Amniotic stem cell (primary cell): ENCODE measurements at places on chromosomes 12 and 14.

DNA sequence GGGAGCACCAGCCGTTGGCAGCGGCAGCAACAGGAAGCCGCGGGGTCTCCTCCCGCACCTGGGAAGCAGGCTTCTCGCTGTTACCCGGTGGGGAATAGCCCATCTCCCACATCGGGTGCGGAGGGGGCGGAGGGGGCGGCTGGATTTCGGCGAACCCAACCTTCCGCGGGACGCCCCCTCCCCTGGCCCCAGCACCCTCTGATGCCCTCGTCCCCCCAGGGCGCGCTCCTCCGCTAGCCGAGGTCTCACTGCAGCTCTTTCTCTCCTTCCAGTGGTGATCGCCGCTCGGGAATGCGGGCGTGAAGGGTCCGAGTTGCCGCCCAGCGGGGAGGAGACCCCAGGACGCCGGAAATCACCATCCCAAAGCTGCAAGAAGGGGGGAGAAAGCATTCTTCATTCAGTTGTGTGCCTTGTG is 303 bp downstream of the SAMD4A start:
- DNase-seq: no peak

- peak; percentile 31 for DNase-seq
Observed at GRCh38 chr12:57452181-57452936, 2.7 kb upstream of the INHBE start.

- no peak for DNase-seq
Observed at GRCh38 chr14:95196268-95196667, 38.9 kb upstream of the DICER1 start.

GRCh38 chr12:12806784-12807516 is 6.2 kb upstream of the DDX47 start:
- no peak for DNase-seq

DNA sequence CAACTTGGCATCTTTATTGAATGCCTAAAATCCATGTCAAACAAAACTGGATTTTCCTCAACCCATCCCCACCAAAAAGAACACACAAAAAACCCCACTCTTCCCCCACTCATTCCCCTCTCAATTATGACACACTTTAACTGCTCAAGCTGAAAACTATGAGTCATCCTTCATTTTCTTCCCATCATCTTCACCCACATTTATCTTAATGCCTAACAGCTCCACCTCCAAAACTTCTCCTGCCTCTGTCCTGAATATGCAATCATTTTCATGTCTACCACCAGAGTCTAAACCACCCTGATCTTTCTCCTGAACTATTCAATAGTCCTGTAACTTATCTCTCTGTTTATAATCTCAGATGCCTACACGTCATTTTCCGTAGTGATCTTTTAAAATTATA is 239.7 kb downstream of the BCAT1 start:
- no peak for DNase-seq

DNA sequence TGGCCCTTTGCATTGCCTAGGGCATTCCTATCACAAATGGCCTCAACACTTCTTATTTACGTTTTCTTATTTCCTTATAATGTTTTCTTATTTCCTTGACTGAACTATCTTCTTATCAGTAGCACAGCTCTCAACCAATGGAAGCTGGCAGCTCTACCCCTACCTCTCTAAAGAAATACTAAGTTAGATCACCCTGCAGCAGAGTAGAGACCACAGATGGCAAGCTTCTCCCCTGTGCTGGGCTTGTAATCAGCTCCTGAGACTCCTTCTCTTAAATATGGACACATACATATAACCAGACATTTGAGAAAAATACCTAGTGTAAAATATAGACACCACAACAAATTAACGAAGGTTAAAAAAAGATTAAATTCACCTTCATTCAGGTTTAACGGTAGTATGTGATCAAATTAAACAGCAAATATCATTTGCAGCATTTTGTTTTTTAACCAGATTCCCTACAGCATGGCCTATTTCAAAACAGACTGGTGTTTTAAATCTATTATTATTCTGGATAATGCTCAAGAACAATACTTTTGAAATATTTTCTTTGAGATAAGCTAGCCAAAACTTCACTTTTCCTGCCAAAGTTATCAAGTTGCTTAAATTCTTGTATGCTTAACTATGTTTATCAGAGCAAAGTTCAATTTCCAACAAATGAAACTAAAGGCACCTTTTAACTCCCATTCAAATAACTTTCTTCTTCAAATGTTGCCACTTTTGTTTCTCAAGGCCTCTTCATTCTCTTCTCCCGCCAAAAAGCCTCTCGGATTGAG is 54.3 kb downstream of the SLC41A2 start:
- DNase-seq: no peak

- DNase-seq: no peak
Observed at GRCh38 chr14:73243341-73243740, 6.0 kb downstream of the PAPLN start.
